ENCODE measurements at places on chromosomes 16 and 17.

DNA sequence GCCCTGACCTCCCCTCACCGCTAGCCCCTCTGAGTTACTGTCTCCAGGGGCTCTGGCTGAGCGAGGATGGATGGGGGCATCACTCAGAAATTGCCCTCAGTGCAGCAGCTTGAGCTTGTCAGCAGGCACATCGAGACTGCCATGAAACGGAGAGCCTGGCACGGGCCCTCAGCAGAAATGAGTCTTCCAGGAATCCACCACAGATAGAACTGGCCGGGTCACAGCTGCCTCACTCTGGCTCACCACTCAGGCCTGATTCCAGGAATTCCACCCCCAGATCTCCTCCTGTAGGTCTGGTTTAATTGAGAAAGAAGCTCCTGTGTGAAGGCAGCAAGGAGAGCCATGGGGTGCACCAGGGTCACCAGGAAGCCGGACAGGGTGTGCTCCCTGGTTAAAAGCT, 85.5 kb downstream of the GSG1L start:
- DNase-seq = no peak

- no peak for DNase-seq
Measured at GRCh38 chr17:9666461-9667050, 21.2 kb downstream of the USP43 start.

- no peak for DNase-seq
Measured at GRCh38 chr16:5321930-5322329, 224.3 kb upstream of the EEF2KMT start.

DNA sequence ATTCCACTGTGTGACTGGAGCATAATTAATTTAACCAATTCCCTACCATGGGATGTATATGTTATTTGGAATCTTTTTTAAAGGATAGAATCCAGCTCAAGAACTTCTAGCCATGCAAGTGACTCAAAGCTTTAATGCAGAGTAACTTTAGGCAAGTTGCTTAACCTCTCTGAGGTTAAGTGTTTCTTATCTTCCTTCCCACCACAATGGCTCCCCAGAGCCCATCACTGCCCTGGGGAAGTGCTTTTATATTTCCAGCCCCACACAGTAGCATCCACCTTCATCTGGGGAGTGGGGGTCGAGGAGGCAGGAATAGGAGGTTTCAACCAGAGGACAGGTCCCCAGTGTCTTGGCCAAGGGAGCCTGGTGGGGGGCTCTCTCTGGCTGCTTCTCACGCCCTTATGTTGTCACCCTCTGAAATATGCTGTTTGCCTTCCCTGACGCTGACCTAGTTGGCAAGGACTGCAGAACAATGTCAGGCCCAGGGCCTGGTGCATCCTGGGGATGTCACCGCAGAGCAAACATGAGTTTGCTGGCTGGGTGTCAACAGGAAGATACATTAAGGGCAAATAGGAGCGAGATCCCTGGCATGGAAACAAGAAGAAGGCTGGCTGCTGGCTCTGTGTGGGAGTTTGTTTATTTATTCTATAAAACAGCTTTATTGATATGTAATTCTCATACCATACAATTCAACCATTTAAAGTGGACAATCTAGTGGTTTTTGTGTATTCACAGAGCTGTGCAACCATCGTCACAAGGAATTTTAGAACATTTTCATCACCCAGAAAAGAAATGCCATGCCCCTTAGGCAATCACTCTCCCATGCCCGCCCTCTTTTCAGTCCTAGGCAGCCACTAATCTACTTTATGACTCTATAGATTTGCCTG, 46.6 kb upstream of the WSB1 start:
- no peak for DNase-seq

DNA sequence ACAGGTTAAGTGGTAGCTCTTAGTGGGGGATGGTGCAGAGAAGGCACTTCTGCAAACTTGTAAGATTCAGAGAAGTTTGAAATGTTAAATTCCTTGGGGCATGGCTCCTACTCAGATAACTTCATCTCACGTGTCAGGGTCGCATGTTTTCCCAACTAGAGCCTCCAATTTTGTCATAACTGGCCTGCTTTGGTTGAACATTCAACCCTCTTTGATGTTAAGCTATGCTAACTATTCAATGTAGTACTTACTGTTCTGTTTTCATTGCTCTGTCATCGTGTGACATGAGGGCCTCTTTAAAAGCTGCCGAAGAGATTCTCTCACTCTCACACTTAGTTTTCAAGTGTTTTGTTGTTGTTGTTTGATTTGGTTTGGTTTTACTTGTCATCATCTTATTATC, 280.8 kb downstream of the CDH11 start:
- no peak for DNase-seq

- DNase-seq = peak; percentile 14
Measured at GRCh38 chr17:50918933-50919296, 52.8 kb upstream of the TOB1 start.

- DNase-seq = no peak
Measured at GRCh38 chr17:56808503-56808902, 25.2 kb downstream of the C17orf67 start.

- DNase-seq = no peak
Measured at GRCh38 chr17:45433159-45433535, 477 bp upstream of the ARHGAP27 start.

DNA sequence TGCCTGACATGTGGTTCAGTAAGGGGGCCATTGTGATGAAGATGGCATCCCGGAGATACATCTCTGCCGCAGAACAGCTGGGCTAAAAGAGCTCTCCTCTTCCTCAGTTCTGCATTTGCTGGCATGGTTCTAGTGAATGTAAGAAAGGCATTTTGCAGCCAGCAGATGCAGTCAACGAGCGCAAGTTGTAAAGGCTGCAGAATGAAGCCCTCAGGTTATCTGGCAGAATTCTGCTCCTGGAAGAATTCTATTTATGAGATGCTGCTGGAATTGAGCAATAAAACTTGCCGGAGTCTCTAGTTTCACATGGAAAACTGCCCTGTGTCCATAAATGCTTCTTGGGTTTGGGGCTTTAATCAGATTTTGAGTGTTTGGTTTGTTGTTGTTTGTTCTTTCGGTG, 176.8 kb upstream of the HSBP1 start:
- no peak for DNase-seq

DNA sequence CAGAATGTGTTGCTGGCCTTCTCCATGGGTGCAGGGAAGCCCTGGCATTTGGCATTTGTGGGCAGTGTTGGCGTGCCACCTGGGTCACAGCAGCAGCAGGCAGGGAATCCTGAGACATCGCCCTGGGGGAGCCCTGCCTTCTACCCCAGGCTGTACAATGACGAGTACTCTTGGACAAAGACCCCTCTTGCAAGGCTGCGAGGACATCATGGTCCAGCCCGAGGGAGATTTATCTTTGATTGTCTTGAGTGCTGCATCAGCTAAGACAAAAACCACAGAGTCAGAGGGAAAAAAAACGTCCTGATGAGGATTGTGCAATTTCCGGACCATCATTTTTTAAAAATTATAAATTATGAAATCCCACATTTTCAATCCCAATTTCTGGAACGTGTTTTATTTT, 3.7 kb downstream of the CRISPLD2 start:
- no peak for DNase-seq

DNA sequence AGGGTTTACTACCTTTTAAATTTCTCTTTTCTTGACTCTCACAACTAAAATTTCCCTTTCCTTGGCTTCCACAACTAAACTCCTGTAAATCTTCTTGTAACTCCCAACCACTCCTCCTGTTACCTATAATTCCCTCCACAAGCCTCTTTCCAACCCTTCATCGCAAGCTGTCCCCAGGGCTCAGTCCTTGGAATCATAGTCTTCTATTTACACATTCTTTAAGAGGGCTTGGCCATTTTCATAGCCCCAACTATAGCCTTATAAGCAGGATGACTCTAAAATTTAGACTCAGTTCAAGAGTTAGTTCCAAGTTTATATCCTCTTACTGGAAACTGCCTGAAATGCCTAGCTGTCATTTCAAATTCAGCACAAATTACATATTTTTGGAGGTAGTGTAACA, 23.9 kb downstream of the GLG1 start:
- DNase-seq = no peak

- DNase-seq = no peak
Measured at GRCh38 chr16:19809121-19809635, 75.5 kb downstream of the GPRC5B start.

DNA sequence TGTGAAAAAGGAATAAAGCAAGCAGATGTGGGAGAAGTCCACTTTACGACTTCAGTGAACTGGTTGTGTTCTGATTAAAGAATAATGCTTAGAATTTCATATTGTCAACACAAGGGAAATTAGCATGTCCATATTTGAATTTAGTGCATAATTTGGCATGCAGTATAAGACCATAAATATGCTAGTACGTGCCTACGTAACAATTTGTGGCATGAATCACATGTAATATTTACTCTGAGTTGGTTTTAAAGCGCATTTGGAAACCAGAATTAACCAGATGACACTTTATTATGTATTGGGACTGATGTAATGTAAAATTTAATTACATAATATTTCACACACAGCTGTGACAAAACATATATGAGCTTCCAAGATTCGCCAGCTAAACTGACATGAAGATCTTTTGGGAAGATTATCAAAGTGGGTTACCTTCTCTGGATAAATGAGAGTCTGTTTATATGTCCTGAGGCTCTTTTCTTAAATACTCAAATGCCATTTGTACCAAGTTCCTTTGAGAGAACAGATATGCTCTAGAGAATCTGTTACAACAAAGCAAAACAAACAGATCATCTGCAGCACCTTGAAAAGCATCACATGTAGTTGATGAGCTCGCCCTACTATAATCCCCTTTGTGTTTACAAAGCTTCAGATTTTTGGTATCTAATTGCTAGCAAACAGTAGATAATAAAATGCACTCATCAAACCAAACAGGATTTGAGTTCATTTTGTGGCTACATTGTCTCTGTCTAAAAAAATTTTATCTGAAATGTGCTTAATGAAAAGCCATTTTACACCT, 1468.6 kb downstream of the CDH11 start:
- no peak for DNase-seq

DNA sequence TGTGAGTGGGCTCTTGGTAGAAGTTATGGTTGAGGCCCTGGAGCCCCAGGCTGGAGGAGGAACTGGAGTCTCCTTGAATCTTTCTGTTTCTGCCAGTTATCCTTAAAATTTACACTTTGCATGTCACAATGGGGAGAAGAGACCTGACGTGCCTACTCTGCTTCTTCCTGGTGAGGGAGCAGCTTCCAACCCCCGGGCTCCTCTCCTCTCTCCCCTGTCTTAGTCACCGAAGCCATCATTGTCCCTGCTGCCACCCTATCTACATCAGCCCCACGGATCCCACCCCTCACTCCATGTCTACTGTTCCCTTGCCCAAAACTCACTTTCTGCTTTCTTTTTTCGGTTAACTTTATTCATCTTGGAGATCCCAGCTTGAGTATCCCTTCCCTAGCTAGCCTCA, 17.6 kb downstream of the DNAJA3 start:
- no peak for DNase-seq

DNA sequence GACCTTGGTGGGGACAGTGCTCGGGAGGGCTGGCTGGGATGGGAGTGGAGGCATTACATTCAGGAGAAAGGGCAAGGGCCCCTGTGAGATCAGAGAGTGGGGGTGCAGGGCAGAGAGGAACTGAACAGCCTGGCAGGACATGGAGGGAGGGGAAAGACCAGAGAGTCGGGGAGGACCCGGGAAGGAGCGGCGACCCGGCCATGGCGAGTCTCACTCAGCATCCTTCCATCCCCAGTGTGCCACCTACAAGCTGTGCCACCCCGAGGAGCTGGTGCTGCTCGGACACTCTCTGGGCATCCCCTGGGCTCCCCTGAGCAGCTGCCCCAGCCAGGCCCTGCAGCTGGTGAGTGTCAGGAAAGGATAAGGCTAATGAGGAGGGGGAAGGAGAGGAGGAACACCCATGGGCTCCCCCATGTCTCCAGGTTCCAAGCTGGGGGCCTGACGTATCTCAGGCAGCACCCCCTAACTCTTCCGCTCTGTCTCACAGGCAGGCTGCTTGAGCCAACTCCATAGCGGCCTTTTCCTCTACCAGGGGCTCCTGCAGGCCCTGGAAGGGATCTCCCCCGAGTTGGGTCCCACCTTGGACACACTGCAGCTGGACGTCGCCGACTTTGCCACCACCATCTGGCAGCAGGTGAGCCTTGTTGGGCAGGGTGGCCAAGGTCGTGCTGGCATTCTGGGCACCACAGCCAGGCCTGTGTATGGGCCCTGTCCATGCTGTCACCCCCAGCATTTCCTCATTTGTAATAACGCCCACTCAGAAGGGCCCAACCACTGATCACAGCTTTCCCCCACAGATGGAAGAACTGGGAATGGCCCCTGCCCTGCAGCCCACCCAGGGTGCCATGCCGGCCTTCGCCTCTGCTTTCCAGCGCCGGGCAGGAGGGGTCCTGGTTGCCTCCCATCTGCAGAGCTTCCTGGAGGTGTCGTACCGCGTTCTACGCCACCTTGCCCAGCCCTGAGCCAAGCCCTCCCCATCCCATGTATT, 1.1 kb downstream of the CSF3 start:
- DNase-seq = no peak

GRCh38 chr16:8751481-8752311, 45.7 kb downstream of the TMEM186 start:
- DNase-seq = no peak
